ENCODE measurements at places on chromosomes 6 and 20.
A peak's percentile ranks its signal among the peaks of the same experiment; 100 is the strongest.

GRCh38 chr6:158744986-158745430 is 74.2 kb downstream of the EZR start:
- no peak for ATAC-seq

DNA sequence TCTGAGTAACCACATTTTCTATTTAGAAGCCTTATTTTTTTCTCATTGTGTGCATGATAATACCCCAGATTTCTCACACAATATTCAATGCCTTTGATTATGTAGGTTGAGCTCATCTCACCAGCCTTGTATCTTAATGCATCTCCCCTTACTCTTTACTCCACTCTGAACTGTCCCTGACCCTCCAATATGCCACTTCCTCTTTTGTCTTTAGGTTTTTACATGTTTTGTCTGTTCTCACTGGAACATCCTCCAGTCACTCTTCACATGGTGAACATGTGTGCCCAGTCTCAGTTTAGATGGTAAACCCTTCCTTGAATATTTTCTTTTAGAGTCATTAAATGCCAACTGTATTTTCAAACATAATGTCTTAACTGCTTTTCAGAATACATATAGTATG is 392.9 kb upstream of the IMPG1 start:
- ATAC-seq, result no peak

DNA sequence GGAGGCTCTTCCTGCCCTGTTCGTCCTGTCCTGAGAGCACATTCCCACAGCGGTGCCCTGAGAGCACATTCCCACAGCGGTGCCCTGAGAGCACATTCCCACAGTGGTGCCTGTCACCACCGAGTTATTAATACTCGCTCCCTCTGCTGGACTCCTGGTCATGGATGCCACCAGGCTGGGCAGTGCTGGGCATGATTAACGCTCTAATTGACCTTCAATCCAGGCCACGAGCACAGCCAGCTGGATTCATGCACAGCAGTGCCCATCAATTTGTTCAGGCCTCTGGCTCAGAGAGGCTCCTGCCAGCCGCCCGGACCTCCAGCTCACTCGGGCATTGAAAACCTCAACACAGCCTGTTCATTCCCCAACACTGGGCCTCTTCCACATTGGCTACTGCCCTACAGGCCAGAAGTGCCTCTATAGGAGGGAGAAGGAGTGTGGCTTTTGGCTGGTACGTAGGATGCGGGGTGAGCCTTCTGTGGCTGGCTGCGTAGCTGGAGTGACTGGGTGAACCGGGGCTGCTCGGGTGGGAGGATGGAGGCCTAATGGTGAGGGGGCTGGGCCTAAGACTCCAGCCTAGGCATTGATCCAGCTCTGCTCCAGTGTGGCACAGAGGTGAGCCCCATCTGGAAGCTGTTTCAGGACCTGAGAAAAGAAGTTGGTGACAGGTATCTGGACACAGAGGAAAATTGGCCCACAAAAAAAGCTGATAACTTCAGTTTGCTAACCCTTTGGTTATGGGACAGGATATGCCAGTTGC is 9.3 kb downstream of the IP6K3 start:
- no peak for ATAC-seq

DNA sequence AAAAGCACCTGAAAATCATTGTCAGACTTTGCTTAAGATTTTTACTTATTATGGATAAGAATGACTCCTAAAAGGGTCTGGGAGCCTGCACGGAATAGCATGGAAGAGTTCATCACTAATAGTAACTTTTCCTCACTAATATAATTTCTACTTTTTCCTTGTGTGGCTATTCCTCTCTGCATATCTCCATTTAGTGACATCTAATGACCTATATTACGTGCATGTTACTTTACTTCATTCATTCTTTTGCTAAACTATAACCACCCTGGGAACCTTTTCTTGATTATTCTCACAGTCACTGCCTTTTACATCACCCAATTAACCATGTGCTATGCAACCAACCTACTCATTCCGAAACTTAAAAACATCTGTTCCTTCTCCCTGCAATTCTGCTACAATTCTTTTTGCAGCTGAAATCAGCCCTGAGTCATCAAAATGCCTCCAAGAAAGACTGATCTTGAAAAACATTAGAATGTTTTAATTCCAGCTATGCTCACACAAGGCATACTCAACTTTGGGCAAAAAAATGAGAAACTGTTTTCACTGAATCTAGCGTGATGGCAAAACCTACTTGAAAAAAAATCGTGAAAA is 313.3 kb downstream of the RNGTT start:
- ATAC-seq, result no peak

DNA sequence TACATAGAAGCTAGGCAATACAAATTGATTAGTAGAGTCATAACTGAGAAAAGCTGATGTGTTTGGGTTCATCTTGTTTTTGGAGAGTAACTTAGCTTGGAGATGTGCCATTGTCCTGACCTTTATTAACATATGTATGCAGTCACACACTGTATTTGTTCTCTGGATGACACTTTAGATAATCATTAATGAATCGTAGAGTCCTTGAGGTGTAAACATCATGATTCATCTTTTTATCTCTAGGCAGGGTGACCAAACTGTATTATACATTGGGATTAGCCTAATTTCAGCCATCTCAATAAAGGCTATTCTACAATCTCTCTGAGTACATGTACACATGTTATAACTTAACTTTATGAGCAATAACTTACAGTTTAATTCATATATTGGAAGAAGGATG is 3.6 kb upstream of the MTCL3 start:
- ATAC-seq, result no peak

DNA sequence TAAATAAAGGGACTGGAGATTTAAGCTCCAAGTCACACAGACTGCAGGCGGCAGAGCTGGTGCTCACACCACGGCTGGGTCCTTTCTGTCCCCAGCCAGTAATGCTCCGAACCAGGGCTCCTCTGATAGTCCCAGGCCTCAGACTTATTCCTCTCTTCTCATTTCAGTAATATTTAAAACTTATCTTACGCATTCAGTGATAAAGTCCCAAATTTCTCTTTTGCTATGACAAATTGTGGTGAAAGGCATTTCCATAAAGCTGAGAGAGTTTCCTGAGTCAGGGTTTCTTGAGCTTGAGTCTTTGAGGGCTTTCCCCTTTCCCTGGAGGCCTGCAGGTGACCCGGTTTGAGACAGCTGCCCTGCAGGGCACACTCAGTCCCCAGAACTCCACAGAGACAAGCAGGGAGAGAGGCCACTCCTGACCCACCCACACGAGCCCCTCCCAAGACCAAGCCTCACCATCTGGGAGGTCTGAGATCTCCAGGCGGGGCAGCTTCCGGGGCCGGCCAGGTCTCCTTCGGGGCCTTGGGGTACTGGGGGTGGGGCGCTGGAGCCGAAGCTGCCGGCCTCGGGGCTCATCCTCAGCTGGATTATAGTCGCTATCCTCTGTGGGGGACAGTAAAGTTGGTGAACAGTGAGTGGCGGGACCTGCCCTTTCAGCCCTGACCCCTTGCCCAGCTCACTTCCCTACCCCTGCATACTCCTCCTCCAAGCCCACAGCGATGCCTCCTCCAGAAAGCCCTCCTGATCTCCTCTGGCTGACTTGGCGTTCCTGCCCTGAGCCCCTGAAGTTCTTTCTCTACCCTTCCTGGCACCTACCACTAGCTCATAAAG is 6.6 kb downstream of the ZNF335 start:
- peak; percentile 66 for ATAC-seq

GRCh38 chr6:161658211-161658610 is 384.4 kb upstream of the AGPAT4 start:
- ATAC-seq, result no peak

DNA sequence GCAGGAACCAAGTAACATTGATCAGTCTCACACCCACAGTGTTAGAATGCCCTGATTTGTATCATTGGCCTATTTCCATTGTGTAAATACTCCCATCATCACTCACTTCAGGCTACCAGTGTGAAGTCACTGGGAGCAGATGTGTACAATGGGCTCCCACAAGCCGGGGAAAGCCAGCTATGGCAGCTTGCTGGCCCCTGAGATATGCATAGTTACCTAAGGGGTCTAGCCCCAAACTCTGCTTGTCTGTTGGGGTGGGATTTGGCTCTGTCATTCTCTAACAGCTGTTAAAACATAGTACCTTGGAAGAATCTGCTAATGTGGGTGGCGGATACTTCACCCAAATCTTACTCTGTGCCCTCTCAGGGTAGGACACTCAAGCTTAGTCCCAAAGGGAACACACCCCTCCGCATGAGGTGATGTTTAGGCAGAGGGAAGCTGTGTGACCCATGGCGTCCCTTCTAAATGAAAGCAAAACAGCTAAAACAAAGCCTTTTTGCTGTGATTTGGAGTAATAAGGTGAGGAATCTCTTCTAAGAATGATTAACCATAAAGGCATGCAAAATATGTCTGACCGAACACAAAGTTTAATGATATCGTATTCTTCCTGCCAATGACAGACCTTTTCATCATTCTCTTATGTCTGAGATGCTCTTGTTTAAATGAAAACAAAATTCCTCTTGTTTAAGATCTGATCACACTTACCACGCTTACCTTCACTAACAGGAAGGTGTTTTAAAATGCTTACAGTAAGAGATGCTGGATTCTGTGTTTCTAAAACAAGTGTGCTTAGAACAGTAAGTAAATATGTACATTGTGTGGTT is 45.9 kb upstream of the PXDC1 start:
- no peak for ATAC-seq

- no peak for ATAC-seq
These were observed 7.6 kb downstream of the GLO1 start for GRCh38 chr6:38695227-38695900.

DNA sequence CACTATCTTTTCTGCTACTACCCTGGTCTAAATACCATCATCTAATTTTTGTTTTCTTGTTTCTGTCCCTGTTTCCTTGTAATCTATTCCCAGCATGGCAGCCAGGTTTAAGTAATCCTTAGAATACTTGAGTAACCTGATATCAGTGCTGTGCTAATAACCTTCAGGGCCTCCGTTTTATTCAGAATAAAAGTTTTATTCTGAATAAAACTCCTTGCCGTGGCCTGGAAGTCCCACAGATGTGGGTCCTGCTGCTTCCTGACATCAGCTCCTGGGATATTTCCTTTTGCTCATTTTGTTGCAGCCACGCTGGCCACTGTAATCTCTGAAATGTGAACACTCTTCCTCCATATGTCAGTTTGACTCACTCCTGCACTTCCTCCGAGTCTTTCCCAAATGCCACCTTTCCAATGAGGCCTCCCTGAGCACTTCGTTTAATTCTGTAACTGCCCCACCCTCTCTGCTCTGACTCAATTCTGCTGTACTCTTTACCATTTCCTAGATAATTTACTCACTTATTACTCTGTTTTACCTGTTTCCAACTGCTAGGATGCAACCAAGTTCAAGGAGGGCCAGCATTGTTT is 114.0 kb upstream of the FOXA2 start:
- ATAC-seq, result no peak

- ATAC-seq, result no peak
These were observed 60.2 kb downstream of the CHMP4B start for GRCh38 chr20:33871362-33871761.

DNA sequence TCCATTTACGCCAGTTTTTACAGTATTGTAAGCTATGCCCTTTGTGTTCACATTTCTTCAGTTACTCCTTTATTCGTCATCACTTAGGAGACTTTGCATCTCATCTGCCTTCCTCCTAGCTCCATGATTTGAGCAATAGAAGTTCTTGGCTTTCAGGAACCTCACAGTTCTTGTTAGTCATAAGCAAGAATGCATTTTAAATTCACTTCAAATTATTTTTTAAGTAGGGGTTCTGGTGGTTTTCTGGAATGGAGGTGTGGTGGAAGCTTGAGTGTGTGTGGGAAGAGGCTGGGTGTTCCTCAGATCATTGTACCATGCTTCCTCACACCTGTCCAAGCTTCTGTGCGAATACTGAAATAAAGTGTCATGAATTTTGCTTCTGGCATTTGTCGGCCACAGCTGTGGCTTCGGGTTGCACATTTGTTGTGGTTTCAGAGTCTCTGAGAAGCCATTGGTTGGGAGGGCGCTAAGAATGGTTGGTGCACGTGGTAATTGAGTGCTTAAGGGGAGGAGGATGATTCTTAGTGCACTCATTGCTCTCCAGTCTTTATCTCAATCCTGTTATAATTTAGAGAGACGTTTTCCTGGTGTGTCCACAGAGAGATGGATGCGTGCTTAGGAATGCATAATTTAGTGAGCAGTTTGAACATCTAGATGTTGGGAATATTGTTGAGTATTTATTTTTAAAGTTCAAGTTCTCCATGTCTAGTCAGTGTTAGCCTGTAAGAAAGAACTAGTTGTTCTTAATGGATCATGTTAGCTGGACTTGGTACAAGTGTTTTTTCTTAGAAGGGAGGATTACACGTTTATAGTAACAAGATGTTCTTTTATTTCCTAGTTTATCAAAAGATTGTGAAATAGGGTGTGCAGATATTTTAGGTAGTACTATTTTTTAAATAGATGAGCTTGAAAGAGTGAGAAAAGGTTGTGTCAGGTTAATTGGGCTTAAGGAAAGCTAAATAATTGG is 31.9 kb downstream of the FOXO3 start:
- ATAC-seq, result peak; percentile 78

GRCh38 chr6:146898069-146898887 is 299.5 kb downstream of the ADGB start:
- ATAC-seq, result no peak

GRCh38 chr20:20318365-20319161 is 49.3 kb upstream of the INSM1 start:
- no peak for ATAC-seq

GRCh38 chr20:44738813-44739477 is 6.7 kb upstream of the KCNK15 start:
- peak; percentile 50 for ATAC-seq

- no peak for ATAC-seq
These were observed 101.3 kb downstream of the SMOC2 start for GRCh38 chr6:168542301-168542700.

DNA sequence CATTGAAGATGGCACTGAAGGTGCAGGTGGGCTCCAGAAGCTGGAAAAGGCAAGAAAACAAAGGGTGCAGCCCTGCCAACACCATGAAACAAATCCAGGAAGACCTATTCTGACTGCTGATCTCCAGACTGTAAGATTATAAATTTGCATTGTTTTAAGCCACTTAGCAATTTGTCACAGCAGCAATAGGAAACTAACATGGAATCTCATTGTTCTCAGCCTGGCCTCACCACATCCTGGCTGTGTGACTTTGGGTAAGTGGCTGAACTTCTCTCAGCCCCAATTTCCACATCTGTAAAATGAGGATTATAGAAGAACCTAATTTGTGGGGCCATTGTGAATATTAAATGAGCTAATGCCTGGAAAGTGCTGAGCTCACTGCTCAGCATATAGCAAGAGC is 160.4 kb upstream of the MAFB start:
- no peak for ATAC-seq

- ATAC-seq, result no peak
These were observed 79.0 kb downstream of the TULP4 start for GRCh38 chr6:158391276-158391675.

GRCh38 chr20:43331906-43332305 is 125.8 kb upstream of the SRSF6 start:
- no peak for ATAC-seq

GRCh38 chr6:31729515-31729978 is 448 bp upstream of the DDAH2 start:
- ATAC-seq, result peak; percentile 71

DNA sequence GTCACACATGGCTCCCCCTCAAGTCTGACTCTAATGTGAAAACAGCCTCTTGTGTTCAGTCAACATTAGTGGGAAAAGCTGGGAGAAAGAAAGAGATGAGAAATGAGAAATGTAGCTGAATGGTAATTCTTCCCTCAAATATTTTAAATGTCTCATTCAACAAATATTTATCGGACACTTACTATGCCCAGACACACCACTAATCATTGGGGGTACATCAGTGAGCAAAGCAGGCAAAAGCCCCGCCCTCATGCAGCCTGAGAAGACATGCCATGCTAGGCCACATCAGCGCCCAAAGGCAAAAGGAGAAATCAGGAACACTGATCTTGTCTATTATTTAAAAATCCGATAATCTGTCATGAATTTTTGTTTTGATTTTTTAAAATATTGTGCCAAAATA is 89.9 kb upstream of the ASF1A start:
- ATAC-seq, result no peak

Data from activated CD4-positive, CD25-positive, alpha-beta regulatory T cell treated with anti-CD3 and anti-CD28 coated beads, Interleukin-2, amount 50 U/mL, for 24 hours (primary cell).